ENCODE measurements at places on chromosomes 13 and 19.

DNA sequence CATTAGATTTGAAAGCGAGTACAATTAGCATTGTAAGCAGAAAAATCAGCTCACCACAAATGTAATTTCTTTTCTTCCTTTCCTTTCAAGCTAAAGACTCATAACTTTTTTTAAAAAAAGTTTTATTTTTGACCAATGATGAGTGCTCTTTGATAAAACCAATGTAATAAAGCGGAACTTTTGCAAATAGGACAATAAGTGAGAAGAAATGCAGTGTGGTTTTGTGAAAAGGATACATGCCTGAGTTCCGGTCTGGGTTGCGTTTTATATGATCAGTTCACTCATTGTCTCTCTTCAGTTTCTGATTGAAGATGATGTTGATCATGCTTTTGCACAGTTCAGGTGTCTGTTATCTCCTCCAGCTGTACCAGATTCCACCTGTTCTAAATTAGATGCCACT lies 274.4 kb downstream of the KLF12 start:
- DNase-seq = no peak

- no peak for DNase-seq
Measured at GRCh38 chr13:57030671-57031070, 110.0 kb upstream of the PRR20A start.

GRCh38 chr13:80256352-80256932 lies 84.5 kb downstream of the SPRY2 start:
- DNase-seq = no peak

DNA sequence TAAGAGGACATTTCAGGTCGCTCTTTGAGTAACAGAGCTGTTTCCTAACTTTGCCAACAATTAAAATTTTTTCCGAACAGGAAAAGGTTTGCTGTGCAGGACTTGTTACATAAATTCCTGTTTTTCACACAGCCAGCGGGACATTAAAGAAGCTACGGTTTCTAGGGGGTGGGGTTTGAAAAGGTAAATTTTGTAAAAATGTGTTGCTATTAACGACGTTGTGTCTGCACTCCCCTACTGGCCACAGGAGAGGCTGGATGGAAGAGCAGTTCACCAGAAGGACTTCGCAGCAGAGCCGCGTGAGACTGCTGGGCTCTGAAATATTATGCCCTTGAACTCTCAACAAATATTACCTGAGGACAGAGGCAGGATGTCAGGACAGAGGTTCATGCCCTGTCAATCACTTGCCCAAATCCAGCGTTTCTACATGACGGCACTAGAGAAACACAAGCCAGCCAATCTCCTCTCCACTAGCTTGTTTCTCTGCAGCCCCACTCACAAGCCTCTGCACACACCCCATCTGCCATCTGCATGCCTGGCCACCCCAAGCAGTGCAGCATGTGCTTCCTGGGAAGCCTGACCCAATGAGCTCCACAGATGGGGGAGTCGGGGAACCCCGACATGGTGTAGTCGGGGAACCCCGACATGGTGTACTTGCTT lies 102.0 kb downstream of the FOXO1 start:
- no peak for DNase-seq

DNA sequence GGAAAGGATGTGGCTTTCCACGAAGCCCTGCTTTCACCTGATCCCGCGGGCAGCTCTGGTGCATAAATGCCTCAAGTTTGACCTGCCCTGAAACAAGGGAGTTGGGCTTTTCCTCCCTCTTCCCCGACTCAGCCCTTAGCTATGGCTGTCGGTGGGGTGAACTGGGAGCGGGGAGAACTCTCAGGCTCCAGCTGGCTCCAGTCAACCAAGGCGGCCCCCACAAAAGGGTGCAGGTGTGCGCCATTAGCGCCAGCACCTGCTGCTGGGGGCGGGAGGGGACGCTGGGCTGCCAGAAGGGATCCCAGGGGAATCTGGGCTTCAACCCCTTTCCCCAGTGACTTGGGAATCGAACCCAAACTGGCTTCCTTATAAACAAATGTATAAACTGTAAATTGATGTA lies 7.1 kb upstream of the DHRS12 start:
- no peak for DNase-seq

GRCh38 chr13:26839682-26840081 lies 79.1 kb upstream of the GPR12 start:
- DNase-seq = no peak

DNA sequence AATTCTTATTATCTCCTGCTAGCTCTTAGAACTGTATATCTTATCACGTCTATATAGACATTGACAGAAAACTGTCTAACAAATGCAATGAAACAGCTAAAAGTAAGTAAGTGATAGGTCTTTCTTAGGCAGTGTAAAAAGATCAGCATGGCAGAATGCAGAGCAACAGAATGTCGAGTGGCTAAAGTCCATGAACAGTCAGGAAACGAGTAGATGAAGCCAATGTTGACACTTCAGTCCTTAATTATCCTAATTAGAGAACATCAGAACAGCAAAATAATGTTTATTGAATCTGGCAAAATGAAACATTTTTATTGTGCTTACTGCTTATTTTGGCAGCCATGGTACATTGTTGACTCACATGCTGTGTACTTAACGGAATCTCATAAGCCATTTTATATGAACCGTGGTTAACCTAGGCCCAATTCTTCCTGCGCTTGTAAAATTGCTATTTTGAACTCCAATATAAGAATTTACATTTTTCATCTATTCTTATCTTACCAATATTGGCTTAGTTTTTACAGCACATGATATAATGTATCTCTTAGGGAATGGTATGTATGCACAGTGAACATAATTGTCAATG lies 748.1 kb downstream of the DACH1 start:
- DNase-seq = no peak

- peak; percentile 36 for DNase-seq
Measured at GRCh38 chr19:45424191-45425058, 708 bp upstream of the ERCC1 start.

GRCh38 chr13:40127476-40127875 lies 472.0 kb downstream of the COG6 start:
- no peak for DNase-seq

- no peak for DNase-seq
Measured at GRCh38 chr13:25765266-25765665, 286.6 kb downstream of the SHISA2 start.

DNA sequence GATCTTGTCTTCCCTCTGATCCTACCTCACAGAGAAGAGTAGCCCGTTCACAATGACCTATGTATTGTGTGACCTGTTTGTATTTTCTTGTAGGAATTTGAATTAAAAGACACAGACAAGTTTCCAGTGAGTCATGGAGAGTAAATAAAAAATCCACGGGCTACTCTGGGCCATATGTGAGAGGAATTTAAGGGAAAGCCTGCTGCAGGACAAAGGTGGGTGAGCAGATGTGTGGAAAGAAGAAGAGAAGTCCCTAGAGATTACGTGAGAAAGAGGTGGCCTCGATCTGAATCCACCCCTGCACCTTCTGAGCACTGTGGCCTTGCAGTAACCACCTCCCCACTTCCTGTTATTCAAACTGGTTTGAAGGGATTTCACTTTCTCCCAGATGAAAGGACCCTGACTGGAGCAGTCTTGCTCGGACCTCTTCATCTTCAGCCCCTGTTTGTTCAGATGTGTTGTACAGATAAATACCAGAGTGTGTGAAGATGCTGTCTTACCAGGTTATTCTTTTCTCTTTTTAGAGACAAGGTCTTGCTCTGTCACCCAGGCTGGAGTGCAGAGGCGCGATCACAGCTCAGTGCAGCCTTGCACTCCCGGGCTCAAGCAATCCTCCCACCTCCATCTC lies 205.4 kb downstream of the PDS5B start:
- no peak for DNase-seq

- no peak for DNase-seq
Measured at GRCh38 chr13:63433546-63434150, 2018.0 kb upstream of the PCDH20 start.

GRCh38 chr13:93243375-93244063 lies 16.9 kb downstream of the GPC6 start:
- no peak for DNase-seq

GRCh38 chr13:89910166-89910565 lies 1437.3 kb upstream of the MIR17HG start:
- DNase-seq = no peak

DNA sequence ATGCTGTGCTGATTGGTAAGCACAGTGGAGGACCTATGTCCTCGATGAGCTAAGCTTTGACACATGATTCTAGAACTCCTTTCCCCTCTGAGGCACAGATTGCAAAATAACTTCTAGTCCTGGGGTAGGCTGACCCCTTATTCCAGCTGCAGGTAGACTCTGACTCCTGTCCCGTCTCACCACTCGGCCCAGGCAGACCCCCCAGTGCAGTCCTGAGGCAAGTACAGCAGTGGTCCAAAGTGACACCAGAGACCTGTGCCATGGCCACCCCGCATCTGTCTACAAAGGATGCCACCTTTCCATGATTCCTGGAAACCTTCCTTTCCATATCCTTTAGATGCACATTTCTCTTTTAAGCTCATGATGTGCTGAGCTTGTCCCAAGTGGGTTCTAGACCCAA lies 482.5 kb downstream of the ZNF536 start:
- DNase-seq = no peak

GRCh38 chr19:50542943-50543342 lies 25.3 kb downstream of the LRRC4B start:
- DNase-seq = no peak

- no peak for DNase-seq
Measured at GRCh38 chr13:50208826-50209335, 193.6 kb downstream of the KCNRG start.

DNA sequence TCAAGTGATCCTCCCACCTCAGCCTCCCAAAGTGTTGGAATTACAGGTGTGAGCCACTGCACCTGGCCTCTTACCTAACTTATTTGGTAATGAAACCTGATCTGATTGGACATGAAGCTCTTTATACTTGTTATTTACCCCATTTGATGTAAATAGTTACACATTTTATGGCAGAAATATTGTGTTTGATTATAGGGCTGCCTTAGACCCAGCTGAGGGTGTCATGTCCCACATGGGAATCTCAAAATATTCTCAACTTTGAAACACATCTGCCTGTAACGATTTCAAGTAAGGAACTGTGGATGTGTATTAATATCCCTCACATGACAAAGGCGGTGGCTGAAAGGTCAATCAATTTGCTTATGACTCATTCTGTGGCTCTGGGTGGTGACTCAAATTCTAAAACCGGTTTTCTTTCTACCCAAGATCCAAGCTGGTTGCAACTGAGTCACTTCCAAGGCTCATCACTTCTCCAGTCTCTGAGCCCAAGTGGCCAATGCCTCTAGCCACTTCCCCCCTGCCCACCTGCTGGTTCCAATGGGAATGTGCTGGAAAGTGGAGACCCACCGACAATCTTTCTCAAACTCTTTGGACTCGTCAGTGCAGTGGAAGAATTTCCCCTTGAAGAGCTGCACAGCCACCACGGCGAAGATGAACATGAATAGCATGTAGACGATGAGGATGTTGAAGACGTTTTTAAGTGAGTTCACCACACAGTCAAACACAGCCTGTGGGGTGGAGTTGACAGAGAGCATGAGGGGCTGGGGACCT lies 110.9 kb downstream of the IER2 start:
- DNase-seq = no peak

- DNase-seq = no peak
Measured at GRCh38 chr13:68535329-68535728, 1305.2 kb upstream of the PCDH9 start.

GRCh38 chr13:80038371-80038770 lies 302.6 kb downstream of the SPRY2 start:
- DNase-seq = no peak

GRCh38 chr19:15107061-15108010 lies at the start of gene SYDE1:
Gene SYDE1, plus strand, starts transcription at chr19:15107401. Its CDS starts 33 bp downstream, at chr19:15107434.
- DNase-seq = peak; percentile 40

DNA sequence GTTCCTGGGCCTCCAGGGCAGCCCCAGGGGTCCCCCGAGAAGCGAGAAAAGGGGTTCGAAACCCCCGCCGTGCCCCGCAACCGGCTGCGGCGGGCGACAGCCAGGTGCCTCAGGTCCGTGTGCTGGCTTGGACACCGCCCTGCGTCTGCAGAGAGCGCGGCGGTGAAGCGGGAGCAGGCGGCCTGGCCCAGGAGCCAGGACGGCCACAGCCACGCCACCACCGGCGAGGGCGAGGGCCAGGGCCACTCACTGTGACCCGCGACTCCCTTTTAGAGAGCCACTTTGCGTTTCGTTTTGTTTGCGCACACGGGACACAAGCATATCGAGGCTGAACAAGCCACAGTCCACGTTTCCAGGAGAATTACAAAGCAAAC lies 110.4 kb downstream of the CRYL1 start:
- no peak for DNase-seq

DNA sequence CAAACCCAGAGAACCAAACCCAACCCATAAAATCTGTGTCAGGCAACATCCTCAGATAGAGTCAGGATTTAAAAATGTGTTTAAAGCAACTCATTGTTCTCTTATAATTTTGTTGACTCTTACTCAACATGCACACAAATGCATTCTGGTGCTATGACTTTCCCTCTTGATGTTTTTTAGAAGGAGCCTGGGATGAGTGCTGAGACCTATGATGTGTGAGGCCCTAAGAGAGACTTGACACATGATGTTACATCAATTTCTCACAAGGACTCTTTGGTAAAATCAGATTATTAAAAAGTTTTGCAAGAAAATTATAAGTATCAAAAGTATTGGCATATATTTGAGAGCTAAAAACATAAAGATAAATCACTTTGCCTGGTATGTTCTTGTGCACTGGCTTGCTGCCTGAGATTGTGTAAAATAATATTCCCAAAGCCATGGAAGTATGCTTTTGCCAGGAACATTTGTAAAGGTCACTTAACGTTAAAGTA lies 173.9 kb downstream of the DCLK1 start:
- DNase-seq = no peak

Data from stimulated activated CD4-positive, alpha-beta T cell treated with anti-CD3 and anti-CD28 coated beads, Interleukin-2, amount 100 ng/mL, for 48 hours (primary cell).